ENCODE measurements at places on chromosomes 16 and 17.

GRCh38 chr17:83068641-83069570 lies 10.5 kb upstream of the METRNL start:
- DNase-seq, result no peak

DNA sequence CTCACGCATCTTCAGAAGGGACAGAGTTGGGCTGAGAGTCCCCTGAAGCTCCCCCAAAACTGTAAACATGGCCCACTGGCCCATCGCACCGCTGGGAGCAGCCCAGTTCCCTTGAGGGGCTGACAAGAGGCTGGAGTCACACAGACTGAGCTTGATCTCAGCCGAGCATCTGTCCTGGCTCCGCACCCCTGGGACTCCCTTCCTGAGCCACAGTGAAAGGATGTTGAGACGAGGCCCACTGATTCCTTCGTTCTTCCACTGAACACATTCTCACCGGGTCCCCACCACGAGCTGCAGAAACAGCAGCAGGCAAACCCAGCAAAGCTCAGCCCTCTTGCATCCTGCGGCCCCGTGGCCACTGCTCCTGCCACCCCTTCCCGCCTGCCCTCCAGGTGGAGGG lies 145.9 kb upstream of the CIBAR2 start:
- no peak for DNase-seq

GRCh38 chr16:20773679-20774078 lies 9.9 kb downstream of the ACSM3 start:
- no peak for DNase-seq

- DNase-seq, result peak; percentile 72
These were observed 53.4 kb downstream of the BRIP1 start for GRCh38 chr17:61809816-61810392.

- peak; percentile 90 for DNase-seq
These were observed 27.8 kb downstream of the TK2 start for GRCh38 chr16:66521951-66522771.

DNA sequence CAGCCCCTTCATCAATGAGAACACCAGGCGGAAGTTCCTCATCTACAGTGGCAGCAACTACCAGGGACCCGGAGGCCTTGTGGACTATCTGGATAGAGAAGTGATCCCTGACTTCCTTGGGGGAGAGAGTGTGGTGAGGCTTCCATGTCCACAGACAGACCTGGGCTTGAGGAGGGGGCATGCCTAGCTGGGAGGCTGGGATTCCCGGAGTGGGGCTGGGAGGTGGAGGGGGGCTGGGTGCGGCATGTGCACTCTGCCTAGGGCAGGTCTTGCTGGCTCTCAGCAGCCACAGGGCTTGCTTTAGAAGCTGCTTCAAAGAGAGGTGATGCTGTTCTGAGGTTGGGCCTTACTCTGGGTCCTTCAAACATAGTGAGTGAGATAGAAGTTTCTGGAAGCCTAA lies 27.8 kb downstream of the NAGPA start:
- no peak for DNase-seq

DNA sequence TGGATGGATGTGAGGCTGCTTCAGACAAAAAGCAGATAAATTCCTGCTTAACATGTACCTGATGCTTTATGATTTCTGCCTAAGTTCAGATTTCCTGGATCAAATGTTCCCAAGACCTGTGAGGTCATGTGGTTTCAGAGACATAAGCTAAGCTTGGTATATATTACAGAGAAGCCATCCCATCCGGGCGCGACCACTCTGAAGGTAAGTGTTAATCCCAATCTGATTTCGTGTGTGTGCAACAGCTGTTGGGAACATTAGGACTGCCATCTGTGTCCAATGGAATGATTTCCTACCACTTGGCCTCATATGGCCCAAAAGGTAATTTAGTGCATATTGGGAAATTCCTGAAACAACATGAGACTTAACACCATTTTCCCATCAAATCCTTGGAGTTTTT lies 199.1 kb downstream of the HS3ST3B1 start:
- DNase-seq, result no peak

GRCh38 chr17:4742133-4742532 lies 2.4 kb upstream of the CXCL16 start:
- no peak for DNase-seq

DNA sequence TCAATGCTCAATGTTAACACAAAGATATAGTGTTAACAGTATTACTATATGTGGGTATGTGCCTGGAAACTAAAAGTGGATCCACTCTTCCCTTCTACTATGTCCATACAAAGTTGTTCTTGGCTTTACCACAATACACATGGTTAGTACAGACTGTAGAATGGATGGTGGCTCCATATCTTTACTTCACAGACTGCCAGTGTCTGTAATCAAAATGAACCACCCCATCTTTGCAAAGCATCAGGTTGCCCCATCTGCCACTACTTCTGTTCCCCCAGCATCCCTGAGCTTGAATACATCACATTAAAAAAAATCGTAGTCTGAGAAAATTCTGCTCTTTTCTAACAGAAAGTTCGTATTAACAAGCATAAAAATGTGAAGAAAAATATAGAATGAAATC lies 30.0 kb downstream of the USP32 start:
- DNase-seq, result no peak

DNA sequence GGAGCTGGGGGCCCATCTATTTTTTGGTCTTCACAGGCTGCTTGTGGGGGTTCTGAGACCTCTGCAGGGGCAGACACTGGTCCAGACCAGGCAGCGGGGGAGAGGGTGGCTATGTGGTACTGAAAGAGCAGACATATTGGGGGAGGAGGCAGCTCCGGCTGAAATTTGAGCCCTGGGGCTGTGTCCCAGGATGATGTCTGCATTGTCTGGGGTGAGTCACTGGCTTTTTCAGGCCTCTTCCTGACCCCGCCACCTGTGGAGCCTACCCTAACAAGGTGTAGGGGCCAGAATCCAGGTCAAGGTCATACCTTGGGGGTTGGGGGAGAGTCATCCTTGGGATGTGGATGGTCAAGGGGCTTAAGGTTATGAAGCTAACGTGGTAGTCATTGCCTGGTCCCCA lies 2.4 kb downstream of the CORO6 start:
- DNase-seq, result peak; percentile 53

DNA sequence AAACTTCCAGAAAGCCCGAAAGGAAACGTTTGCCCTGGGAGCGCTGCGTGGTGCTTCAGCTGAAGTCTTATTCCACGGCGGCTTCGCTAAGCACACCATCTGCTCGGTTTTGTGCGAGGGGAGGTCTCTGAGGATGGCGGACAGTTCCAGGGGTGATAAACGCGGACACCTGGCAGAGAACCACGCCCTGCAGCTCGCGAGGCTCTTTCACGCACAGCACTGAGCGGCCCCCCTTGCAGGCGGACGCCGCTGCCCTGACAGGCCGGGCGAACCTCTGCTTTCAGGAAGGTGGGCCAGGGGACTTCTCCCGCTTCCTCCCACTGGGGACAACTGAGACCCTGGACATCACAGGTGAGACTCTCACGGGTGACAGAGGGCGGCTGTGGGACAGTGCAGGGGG lies 3.7 kb downstream of the MVD start:
- no peak for DNase-seq

- peak; percentile 99 for DNase-seq
These were observed 25.4 kb upstream of the ITGB4 start for GRCh38 chr17:75695830-75696271.

- no peak for DNase-seq
These were observed 11.4 kb upstream of the OR4D1 start for GRCh38 chr17:58136669-58137279.

- DNase-seq, result peak; percentile 82
These were observed 6.2 kb upstream of the DUSP14 start for GRCh38 chr17:37483311-37484039.

DNA sequence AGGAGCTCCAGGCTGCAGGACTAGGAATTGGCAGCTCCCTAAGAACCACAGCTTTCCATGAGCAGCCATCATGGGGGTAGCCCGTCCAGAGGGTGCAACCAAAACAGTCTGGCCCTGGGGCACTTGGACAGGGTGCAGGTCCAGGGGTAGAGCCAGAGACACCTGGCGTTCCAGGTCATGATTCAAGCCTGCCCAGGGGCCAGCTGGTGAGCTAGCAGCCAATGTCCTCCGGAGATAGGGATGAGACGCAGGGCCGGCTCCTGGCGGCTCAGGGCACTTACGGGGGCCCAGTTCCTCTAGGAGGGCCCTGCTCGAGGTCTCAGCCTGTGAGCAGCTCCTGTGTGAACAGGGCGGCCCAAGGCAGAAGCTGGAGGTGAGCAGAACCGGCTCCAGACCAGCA lies 22.1 kb downstream of the PIEZO1 start:
- no peak for DNase-seq

GRCh38 chr16:86610779-86611524 lies 32.6 kb downstream of the FOXL1 start:
- DNase-seq, result no peak

- DNase-seq, result peak; percentile 79
These were observed 15.6 kb downstream of the MRPS23 start for GRCh38 chr17:57834146-57834741.

- peak; percentile 13 for DNase-seq
These were observed 22.5 kb upstream of the MYO15B start for GRCh38 chr17:75565066-75565465.

DNA sequence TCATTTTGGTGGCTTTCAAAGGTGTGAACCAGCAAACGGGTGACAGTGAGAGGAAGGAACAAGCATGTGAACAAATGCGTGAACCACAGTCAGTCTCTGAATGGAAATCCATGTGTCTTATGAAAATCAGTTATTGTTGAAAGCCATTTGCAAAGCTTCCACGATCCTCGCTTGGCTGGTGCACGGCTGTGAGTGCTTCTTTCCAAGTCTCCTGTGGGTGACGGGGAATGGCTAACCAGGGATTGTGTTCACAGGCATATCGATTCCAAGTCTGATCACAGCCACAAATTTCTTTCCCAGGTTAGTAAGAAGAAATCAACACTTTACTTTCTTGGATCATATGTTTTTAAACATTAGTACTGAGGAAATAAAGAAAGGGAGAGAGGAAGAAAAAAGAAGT lies 556.9 kb upstream of the RBFOX1 start:
- DNase-seq, result no peak

- DNase-seq, result peak; percentile 87
These were observed 14.5 kb downstream of the ACACA start for GRCh38 chr17:37392024-37392590.

DNA sequence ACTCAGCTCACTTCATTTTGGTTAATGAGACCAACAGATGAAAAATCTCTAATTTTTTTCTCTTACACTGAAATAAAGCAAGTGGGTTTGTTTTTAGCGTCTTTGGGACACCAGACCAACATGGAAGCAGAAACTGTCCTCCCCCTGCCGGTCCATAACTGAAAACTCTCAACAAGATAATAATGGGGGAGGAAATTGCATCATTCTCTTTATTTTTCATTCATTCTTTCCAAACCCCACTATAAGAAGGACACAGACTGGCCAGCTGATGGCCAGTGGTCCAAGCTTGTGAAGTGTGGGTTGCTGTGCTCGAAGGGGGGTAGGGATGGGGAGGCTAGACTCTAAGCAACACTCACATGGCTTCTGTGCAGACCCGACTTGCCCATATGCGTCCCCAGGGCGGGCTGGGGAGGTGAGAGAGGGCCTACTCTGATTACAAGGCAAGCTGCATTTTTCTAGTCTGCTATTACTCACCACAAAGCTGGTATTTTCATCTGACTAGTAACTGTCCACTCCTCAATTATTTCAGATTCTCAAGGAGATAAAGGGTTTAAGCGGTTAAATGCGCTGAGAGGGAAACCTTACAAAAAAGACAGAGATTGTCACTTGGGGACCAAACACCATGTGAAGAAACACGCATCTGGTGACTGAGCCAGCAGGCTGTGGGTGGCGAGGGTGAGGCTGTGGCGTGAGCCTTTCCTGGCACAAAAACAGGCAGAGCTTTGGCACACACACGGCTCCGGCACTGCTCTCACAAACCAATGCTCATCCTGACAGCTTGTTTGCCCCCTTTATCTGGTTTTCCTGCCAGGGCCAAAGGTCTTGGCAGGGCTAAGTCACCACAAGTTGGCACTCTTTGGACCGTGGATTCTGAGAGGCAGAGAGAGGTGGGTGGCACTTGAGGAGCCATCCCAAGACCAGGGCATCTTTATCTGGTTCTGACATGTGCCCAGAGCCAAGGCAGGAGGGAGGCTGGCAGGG lies 38.2 kb downstream of the MARF1 start:
- DNase-seq, result no peak

- DNase-seq, result no peak
These were observed 60.2 kb downstream of the SHISA9 start for GRCh38 chr16:12961626-12962025.

DNA sequence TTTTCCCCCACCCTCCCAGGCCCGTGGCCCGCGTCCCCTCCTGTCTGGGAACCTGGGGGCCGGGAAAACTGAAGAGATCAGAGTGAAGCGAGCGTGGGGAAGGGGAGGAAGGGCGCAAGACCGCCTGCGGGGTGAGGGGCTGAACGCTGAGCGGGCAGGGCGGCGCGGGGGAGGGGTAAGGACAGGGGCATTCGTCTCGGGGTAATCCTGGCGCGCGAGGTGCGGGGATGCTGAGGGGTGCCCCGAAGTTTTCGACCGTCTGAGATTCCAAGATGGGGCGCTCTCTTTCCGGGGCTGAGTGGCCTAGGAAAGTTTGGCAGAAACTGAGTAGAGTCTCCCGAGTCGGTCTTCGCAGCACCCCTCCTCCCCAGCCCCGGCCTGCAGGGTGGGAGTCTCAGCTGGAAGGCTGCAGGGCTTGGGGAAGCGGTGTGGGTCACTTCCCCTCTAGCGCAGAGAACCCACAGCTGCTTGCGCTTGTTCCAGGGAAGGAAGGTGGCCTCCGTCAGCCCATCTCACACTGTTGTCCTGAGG lies 555 bp downstream of the TTYH2 start:
- DNase-seq, result no peak

- DNase-seq, result peak; percentile 85
These were observed 7.9 kb downstream of the KDM6B start for GRCh38 chr17:7841915-7842379.

DNA sequence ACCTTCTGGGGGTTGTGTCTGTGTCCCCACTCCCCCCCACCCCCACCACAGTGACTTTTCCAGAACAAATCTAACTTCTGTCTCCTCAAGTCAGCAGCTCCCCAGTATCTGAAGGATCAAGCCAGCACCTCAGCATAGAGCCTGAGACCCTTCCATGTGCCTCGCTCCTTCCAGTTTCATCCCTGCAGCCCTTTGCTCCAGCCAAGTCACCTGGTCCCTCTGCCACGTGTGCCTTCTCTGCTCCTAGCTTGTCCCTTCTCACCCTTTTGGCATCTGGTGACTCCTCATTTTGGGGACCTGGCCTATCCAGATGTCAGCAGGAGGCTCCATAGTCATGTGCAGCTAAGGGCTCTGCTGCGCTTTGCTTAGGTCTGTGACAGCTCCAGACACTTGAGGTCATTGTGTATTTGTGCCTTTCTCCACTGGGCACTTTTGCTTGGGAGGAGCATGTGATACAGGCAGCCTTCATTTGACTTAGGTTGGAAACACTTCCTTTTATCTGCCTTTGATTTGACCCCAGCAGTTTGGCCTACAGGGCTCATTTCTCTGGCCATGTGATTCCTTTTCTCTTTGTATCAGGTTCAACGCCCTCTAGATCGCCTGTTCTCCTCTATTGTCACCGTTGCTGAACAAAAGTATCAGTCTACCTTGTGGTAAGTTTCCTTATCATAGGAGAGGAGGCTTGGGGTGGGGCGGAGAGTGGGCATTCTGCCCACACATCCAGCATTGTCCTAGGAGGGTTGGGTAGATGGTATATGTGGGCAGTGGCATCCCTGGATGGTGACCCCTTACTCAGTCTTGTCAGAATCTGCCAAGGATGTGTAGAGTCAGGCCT lies 7.1 kb upstream of the NFATC3 start:
- no peak for DNase-seq
